ENCODE measurements at places on chromosomes 5 and 9.

DNA sequence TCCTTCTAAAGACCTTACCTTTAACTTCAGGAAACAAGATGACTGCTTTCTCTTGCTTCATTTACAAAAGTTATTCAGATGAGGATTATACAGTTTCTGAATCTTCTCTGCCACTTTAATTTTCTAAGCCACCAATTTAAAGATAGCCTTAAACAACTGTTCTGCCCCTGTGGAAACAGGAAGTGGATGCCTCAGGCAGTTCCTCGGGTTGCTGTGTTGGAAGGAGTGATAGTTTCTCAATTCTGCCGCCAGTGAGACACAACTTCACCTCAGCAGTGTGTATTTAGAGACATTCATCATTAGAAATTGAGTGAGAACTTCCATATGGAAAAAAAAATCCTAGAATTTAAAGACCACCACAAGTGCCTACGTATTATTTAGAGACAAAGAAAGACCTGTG is 475.1 kb upstream of the WWC1 start:
- DNase-seq = no peak

DNA sequence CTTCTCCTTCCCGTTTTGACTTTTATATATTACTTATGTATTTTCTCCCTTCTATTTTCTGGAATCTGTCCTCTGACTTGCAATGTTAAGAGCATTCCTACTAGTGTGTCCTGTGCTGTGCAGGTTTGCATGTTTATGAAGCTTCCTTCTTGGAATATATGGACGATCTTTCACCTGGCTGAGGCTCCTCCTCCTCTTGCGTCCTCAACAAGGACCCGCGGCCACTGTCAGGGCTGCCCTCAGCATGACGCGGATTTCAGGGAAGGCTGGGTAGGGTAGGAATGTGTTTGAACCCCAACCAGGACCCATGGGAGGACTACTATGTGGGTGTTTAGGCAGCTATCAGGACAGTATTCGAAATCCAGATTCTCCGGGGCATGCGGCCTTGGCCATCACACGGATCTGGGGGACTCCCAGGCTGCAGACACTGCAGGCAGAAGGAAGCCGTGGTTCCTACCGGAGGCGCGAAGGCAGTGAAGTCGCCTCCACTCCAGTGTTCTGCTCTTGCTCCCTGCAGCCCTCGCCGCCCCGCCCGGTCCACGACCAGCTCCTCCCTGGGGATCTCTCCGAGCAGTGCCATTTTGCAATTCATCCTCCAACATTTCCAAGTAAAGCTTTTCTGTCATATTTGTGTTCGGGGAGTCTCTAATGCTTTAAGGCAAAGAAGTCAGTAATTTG is 37.0 kb upstream of the OSMR start:
- no peak for DNase-seq

GRCh38 chr5:125578551-125578950 is 832.1 kb upstream of the ZNF608 start:
- DNase-seq = no peak

DNA sequence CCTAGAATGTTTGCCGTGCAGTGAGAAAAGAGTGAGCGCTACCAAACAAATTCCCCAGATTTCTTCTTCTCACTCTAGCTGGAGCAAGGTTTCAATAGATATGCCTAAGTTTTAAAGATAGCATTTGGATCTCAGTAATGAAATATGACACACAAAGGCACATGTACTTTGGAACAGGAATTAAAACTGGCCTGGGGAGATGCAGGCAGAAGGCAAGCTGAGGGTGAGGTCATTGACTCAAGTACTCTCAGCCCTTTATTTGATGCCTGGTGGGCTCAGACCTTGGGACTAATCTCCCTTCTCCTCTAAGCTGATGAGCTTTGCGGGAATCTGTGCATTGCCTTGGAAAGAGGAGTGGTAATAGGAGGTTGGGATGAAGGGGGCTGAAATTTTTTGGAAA is 323.3 kb upstream of the SLC30A5 start:
- no peak for DNase-seq

DNA sequence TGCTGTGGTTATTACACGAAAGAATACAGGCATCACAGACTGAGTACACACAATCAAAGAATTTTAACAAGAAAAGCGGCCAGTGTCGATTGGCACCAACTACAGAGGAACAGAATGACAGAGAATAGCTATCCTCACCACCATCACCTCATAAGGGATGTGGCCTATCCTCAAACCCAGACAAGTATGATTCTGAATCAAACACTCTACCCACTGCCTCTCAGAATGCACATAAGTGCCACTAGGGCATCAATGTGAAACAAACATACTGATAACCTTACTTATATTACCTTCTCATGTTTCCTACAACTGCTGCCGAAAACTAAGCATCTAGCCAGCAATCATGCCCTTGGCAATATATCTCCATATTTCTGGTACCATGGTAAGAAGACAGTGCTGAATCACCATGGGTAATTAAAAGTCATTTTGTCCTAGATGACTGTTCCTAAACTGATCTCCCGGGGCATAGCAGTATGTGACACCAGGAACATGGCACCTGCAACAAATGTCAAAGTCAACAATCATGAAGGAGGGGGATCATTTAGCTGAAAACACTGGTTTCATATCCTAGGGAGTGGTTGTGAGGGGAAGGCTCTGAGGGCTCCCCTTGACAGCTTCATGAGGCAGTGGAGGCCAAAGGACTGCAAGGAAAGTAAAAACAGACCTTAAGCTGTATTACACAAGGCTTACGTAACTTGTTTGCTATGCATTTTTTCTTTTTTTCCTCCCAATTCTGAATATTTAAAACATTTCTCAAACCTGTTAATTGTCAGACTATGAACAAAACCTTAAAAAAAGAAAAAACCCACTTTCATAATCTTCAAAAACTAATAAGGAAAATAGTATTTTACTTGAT is 88.3 kb downstream of the LHFPL2 start:
- no peak for DNase-seq

DNA sequence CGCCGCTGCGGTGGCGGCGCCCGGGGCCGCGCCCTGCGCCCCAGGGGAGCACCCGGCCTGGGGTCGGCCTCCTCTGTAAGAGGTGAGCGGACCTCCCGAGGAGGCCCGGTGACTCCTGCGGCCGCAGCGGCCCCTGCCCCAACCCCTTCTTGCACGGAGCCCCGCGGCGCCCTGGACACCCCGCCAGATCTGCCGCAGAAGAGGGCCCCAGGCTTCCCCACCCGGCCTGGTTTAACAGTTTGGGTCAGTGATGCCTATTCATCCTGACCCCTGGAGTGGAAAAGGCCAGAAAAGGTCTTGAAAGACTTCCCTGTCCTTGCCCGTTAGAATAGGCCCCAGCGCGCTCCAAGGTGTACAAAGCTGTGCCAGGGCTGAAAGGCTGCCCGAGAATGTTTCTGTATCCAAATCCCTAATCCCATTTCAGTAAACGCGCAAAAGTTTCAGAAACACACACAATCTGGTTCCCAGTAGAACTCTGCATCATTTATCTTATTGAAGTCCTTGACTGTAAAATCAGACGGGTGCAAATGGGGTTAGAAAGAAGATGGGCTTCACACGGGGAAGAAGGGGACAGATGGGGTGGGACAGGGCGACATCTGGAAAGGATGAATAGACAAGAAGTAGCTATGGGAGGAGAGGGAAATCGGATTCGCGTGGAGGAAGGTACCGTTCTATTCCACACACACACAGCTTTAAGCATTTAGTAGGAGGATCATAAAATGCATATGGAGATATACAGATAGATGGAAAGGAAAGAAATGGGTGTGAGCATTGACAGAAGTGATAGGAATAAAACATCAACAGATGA is 1.1 kb upstream of the SSBP2 start:
- no peak for DNase-seq

GRCh38 chr5:2007878-2008501 is 125.3 kb upstream of the IRX4 start:
- no peak for DNase-seq

DNA sequence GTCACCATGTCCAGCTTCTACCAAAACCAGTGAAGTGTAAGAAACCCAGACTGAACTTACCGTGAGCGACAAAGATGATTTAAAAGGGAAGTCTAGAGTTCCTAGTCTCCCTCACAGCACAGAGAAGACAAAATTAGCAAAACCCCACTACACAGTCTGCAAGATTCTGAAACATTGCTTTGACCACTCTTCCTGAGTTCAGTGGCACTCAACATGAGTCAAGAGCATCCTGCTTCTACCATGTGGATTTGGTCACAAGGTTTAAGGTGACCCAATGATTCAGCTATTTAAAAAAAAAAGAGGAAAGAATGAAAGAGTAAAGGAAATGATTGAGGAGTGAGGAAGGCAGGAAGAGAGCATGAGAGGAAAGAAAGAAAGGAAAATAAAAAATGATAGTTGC is 19.8 kb downstream of the IL7R start:
- DNase-seq = no peak

- DNase-seq = peak; percentile 2
Observed at GRCh38 chr5:42811591-42812446, at the start of gene SELENOP. Gene SELENOP, minus strand, starts transcription at chr5:42811892. Its CDS starts 3,539 bp downstream, at chr5:42808353.

DNA sequence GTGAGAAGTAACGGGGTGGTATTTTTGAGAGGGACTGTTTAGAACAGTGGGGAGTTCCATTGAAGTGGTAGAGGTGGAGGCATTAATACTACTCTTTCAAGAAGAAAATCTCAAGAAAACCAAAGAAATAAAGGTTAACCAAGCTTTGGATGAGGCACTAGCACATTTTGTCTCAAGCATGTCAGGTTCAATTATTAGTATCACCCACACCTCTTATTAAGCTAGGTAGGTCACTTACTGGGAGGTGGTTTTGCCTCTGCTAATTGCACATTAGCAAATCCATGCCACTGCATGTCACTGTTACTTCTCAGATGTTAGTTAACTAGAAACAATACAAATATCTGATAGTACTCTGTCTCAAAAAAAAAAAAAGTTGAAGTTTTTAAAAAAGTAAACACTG is 10.2 kb downstream of the RABGAP1 start:
- no peak for DNase-seq

- no peak for DNase-seq
Observed at GRCh38 chr5:2780421-2781171, 29.1 kb upstream of the IRX2 start.

- no peak for DNase-seq
Observed at GRCh38 chr5:18778225-18778624, 1144.0 kb downstream of the TAF11L14 start.

- DNase-seq = no peak
Observed at GRCh38 chr9:137665697-137666512, 47.1 kb downstream of the EHMT1 start.

- DNase-seq = no peak
Observed at GRCh38 chr9:93391898-93392297, 59.6 kb upstream of the FAM120A start.

DNA sequence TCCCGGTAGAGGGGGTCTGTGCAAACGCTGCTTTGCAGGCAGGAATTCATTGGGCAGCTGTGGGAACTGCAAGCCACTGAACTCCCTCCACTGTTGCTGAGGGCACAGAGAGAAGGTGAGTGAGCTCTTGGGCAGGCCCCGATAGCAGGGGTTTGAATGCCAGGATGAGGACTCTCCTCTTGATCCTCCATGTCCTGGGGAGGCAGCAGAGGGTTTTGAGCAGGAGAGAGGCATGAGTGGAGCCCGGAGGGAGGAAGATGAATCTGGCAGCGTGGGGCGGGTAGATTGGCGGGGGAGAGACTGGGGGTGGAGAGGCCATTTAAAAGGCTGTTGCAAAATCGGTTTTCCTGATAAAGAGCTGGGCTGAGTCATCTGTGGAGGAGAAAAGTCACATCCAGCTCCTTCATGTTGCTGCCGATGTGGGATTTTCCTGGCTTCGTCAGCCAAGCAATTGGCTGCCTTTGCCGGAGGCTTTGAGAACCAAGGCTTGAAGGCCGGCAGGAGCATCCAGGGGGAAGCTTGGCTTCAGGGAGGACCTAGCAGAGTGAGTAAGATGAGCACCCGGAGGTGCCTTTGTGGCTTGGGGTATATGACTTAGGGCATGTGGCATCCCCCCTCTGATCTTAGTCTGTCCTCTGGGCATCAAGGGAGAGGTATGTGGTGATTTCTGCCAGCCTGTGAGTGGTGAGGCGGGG is at the start of gene SYNPO:
Gene SYNPO (plus strand): TSS at position 350 of the 695 bp plus-strand sequence. CDS start 7,616 bp downstream, outside the sequence.
- no peak for DNase-seq

DNA sequence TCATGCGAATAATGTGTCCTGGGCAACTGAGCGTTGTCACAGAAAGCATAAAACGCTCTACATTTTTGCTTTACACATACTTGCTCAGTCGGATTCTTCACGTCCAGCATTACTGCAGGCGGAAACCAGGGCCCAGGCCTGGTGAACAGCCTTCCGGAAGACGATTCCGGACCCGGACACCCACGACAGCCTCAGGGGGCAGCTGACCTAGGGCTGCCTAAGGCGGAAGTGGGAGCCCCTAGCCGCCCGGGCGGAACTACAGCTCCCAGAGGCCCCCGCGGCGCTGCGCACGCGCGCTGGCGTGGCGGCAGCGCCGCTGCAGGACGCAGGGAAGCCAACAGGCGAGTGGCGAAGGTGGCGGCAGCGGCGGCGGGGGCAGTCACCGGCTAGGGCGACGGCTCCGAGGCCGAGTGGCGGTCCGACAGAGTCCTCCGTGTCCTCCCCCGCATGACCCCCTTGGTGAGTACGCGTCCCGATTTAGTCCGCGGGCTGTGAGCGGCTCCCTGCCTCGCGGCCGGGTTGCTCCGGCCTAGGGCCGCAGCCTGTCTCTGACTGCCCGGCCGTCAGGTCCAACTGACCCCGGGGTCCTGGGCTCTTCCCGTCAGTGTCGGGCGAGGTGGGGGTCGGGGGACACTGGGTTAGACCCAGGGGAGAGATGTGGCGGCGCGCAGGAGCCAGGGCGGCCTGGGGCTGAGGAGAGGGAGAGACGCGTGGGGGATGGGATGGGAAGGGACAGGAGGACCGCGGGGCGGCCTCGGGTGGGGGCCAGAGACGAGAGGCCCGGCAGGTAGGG is at the start of gene GAPVD1:
Gene GAPVD1 (plus strand): TSS at position 326 of the 793 bp plus-strand sequence. CDS start 37,096 bp downstream, outside the sequence.
- DNase-seq = peak; percentile 90

GRCh38 chr9:20990867-20991266 is 40.6 kb downstream of the HACD4 start:
- no peak for DNase-seq

DNA sequence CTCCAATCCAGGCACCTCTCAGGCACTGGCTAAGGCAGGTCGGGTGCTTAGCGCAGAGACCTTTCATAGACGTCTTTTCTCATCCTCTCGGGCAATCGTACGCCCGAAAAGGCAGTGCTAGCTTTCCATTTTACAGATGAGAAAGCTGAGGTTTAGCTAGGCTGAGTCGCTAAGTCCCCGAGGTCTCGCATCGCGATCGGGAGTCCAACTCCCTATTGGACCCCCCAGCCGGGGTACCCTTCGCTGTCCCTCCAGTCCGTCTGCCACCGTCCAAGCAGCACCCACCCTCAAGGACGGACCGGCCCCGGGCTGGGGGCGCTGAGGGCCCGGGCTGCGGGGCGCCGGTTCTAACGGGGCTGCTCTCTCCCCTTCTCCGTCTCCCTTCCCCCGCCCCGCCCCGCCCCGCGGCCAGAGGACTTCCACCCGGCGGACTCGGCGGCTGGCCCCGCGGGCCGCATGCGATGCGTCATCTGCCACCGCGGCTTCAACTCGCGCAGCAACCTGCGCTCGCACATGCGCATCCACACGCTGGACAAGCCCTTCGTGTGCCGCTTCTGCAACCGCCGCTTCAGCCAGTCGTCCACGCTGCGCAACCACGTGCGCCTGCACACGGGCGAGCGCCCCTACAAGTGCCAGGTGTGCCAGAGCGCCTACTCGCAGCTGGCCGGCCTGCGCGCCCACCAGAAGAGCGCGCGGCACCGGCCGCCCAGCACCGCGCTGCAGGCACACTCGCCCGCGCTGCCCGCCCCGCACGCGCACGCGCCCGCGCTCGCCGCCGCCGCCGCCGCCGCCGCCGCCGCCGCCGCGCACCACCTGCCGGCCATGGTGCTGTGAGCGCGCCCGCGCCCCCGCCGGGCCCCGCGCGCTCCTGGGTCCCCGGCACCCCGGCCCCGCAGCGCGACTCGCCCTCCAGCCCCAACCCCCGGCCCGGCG is 12.5 kb upstream of the EXOSC2 start:
- peak; percentile 68 for DNase-seq

Data from NCI-H510A (cell line).